NCI-H82 (cell line): ENCODE measurements at places on chromosomes 4 and X.

GRCh38 chr4:76589402-76589801, 154.4 kb downstream of the SHROOM3 start:
- DNase-seq: no peak

- peak; percentile 18 for DNase-seq
These were observed 52.4 kb downstream of the AFF2 start for GRCh38 chrX:148552775-148553174.

GRCh38 chrX:48996969-48997368, 5.1 kb downstream of the GRIPAP1 start:
- DNase-seq: peak; percentile 71

DNA sequence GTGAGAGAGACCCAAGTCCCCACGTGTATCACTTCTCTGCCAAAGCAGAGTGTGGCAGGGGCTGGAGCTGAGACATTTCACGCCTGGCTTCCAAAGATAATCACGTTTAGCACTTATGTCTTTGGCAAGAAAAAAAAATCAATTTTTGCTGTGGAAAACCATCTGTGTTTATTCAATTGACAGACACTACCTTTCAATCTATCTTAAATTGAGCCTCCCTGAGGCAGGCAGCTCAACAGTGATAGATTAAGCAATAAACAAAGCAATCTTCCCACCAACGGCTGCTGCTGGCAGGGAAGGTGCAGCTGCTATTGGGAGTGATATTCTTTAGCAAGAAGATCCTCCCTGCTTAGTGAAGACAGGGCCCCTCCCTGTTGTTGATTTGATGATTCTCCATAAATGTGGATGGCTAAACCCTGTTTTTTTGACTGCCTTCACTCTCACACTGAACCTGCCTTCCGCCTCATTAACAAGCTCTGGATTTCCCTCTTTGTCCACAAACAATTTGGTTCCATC, 11.6 kb upstream of the MAGEB17 start:
- DNase-seq: no peak

GRCh38 chrX:118510111-118510510, 14.5 kb downstream of the DOCK11 start:
- no peak for DNase-seq

GRCh38 chr4:126727461-126727860, 905.3 kb upstream of the INTU start:
- DNase-seq: no peak

GRCh38 chr4:83558059-83558653, 22.2 kb downstream of the GPAT3 start:
- DNase-seq: no peak

DNA sequence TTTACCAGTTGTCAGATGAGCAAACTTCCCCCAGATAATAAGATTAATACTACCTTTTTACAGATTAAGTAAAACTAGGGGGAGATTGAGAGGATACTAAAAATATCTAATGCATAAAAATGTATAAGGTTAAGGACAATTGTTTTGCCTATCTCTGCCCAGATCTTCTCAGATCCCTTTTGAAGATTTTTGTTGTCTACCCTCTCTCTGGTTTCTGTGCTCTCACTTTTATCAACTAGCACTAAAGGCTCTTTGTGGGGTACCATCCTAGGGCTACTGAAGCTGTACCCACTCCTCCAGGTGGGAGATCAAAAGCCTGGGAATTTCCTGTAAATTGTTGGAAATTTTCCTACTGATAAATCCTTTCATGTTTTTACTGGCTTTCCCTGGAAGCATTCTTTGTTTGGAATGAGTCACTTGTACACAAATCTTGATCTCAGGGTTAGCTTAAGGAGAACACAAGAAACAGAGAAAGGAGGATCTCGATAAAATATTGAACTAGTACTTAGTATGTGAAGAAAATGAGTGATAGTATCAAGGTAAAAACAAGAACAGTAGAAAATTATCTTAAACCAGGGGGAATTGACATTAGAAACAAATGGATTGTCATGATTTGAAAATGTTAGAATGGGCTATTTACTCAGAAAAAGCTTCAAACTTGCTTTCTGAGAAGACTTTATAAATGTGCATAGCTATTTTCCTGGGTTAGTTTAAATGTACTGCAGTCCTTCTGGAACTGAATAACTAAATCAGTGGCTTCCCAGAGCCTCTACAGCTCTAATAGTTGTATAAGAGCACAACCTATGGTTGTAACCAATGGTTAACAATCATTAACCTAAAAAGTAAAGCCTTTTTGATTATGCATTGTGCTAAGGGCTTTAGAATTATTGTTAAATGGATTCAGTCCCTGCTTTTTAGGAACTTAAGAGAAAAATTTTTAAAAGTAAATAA, 679.9 kb upstream of the MAGEB2 start:
- no peak for DNase-seq

GRCh38 chrX:55111578-55112254, 22.9 kb downstream of the PAGE2 start:
- DNase-seq: peak; percentile 71

DNA sequence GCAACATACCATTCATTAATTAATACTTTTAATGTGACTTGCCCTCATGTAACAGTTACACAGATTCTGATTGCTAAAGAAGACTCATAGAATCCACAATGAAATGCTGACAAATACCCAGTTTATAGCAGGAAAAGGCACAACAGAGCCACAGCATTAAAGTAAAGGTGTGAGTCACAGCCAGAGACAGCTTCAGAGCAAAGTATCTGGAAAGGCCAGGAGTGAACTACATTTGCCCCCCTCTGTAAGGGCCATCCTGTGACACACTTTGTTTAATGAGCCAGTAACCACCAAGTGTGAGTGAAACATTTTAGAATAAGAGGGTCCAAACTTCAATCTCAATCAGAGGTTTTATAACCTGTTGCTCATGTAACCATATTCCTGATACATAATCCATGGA, 133.8 kb upstream of the TACR3 start:
- no peak for DNase-seq

DNA sequence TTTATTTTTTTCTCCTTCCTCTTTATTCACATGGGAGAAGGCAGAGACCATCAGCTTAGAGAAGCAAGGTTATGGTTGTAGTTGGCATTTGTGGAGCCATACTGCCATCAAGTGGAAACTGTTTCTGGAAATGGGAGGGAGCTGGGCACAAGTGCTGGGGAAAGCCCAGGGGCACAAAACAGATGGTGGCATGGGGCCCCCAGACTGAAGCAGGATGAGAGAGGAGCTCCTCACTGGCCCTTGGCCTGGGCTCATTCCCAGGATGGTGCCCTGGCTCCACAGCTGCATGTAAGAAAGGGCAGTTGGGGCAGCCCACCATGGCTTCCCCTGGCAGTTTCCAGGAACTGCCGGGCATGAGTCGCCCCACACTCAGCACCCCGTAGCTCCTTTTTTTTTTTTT, 59.2 kb downstream of the NBDY start:
- no peak for DNase-seq

GRCh38 chr4:126969360-126970235, 663.2 kb upstream of the INTU start:
- DNase-seq: no peak

DNA sequence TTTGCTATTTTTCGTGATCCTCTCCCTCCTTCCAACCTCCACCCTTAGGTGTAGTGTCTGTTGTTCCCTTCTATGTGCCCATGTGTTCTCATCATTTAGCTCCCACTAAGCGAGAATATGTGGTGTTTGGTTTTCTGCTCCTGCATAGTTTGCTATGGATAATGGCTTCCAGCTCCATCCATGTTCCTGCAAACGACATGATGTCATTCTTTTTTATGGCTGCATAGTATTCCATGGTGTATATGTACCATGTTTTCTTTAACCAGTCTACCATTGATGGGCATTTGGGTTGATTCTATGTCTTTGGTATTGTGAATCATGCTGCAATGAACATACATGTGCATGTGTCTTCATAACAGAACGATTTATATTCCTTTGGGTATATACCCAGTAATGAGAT, 102.7 kb downstream of the SEL1L3 start:
- DNase-seq: no peak

DNA sequence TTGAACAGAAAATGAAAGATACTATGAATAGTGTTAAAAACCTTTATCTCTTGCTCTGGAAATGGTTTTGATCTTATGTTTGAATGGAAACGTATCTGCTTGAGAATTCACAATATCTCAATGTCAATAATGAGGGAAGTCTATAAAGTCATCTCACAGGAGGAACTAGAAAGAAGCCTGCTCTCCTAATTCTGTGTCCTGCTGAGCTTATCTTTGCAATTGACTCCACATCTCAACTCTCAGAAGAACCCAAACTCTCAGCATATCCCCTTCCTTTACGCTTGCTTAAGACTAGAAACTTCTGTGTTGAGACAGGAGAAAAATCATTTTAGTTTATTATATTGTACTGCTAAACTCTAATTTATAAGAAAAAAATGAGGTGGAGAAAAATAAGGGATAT, 8.3 kb upstream of the PF4V1 start:
- DNase-seq: no peak

DNA sequence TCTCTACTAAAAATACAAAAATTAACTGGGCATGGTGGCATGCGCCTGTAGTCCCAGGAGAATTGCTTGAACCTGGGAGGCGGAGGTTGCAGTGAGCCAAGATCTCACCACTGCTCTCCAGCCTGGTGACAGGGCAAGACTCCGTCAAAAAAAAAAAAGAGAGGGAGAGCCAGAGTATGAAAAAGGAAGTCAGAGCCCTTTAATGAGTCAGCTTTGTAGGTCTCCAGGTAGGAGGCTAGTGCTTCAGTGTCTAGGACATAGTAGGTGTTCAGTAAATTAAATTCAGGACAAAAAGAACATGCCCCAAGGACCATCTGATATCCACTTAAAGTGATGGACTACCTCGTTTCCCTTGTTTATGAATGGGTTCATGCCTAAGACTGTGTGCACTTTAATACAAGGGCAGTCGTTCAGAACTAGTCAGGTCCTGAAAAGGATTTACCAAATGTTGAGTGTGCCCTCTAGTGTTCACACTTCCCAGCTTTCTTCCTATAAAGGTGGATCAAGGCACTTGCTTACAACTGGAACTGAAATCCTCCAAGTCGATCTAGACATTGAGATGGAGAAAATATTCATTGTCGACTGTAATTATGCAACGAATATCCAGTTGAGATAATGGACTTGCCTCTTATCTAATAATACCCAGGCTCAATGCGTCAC, 29.0 kb downstream of the F9 start:
- peak; percentile 78 for DNase-seq

GRCh38 chr4:4694296-4694772, 152.5 kb upstream of the STX18 start:
- DNase-seq: peak; percentile 23

GRCh38 chr4:72768364-72768763, 199.3 kb upstream of the ADAMTS3 start:
- DNase-seq: peak; percentile 3

DNA sequence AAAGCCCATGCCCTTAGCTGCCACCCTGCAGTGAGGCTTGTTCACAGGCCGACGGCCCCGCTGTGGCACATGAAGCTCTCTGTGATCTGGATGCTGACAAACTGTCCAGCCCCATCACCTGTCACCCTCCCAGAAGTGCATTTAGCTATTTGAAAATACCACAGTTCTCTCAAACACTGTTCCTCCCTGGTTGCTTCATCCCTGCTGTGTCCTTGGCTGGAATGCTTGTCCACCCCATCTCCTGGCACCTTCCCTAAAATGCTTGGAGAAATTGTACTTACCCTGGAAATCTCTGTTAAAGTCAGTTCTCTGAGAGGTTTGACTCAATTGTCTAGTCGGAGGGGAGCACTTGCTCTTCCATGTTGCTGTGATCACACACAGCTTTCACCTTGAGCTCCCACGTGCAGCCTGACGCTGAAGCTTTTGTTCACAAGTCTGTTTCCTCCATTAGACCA, 10.1 kb downstream of the SYNPO2 start:
- DNase-seq: no peak

- DNase-seq: no peak
These were observed at the start of gene BTK for GRCh38 chrX:101385795-101386541. Gene BTK (minus strand): TSS chrX:101386191. CDS start chrX:101375284, 10,907 bp downstream.

DNA sequence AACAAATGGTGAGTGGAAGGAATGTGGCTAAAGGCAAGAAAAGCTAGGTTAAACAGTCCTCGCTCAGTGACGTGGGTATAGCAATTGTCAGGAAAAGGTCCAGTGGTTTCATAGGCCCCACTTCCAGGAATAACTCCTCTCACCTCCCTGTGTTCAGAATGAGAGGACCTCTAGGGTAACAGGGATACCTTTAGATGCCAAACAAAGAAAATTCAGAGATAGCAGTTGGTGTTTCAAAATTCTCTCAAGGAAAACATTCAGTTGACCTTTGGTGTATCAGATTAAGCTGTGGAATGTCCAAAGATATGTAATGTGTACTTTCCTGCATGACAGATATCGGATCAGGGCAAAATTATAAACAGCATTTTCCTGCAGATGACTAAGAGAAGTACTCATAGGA, 155.9 kb downstream of the ARHGAP6 start:
- no peak for DNase-seq

DNA sequence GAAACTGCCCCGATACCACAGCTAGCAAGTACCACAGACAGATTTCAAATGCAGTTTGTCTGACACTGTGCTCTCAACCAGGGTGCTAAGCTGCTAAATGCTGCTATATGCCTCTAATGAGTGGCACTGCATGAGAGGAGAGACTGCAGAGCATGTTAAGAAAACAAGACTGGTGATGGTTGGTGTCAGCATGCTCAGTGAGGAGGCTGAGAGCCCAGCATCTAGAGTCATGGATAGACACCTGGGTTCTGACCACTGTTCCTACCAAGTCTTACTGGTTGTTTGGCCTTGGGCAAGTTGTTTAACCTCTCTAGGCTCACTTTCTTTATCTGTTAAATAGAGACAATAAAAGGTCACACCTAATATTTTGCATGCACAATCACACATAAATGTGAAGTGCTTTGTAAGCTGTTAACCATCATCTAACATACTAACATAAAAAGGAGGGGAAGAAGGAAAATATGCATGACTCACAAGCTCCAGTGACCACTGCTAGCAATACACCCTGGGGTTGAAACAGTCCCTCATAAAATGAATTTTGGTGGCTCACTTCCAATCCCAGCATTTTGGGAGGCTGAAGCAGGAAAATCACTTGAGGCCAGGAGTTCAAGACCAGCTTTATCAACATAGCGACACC, 20.7 kb downstream of the HHIP start:
- DNase-seq: no peak

- no peak for DNase-seq
These were observed 52.0 kb upstream of the ATOH1 start for GRCh38 chr4:93776386-93777080.

DNA sequence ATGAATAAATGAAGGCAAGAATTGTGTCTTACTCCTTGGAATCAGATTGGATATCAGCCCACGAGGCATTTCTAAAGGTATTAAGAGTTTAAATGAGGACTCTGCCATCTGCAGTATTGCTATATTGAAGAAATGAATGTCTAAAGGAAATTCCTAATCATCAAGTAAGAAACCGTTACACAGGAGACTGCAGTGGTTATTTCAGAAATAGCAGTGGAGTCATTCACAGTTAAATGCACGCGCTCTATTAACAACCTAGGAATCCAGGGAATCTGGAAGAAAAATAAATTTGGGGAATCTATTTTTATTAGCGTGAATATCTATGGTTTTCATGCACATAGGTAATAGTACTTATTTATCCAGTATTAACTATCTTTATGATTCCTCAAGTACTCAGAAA, 334.2 kb downstream of the TENM3 start:
- DNase-seq: no peak

DNA sequence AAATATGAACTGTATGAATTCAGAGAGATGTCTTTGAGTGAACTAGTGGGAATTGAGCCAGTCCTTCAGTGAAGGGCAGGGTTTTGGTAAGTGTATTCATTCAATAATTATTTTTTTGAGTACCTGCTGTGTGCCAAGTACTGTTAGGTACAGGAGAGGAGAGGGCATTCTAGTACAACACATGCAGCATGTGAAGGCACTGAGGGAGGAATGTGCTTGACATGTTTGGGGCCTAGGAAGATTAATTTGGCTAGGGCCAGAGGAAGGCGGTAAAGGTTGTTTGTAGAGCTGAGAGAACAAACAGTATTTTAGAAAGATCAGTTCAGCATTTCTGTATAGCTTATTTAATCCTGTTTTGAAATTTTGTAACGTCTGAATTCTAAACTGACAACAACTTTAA, 27.8 kb downstream of the APOOL start:
- no peak for DNase-seq
